GM12878 (cell line): ENCODE measurements at places on chromosomes 6 and 20. TPM values are rescaled to one million over a fixed set of nuclear protein-coding genes. Genes with fewer than 3 reads are reported as not detected.

The NKAIN4 gene
- not detected in 2 replicates for total RNA-seq

The TP53TG5 gene
- not detected in 2 replicates for total RNA-seq

The F13A1 gene
- 1.3 and 1.6 TPM in 2 replicates for total RNA-seq

DNA sequence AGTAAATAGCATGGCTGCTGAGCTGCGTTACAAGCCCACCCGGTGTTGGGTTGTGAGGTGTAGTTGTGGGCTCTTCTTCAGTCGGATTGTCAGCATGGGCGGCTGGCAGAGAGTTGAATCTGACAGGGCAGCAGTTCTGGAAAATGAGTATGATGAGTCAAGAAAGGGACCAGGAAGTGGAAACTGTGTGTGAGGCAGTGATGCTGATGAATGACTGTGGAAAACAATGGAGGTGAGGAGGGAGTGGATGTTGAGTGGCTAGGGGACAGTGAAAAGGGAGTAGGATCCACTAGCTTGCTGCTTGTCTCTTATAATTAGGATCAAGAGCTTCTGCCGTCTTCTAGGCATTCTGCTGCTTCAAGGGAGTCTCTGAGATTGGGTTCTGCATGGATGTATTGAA lies 154.3 kb downstream of the ESR1 start:
- H3K4me1 ChIP-seq, result no peaks in the 10 kb centered on the region
- no peak overlapping the region for H3K27ac ChIP-seq
- no peak for DNase-seq
- H3K27me3 ChIP-seq, result no peaks in the 10 kb centered on the region; the same call in 1 of the 2 replicates
- no peak overlapping the region for H3K4me3 ChIP-seq

DNA sequence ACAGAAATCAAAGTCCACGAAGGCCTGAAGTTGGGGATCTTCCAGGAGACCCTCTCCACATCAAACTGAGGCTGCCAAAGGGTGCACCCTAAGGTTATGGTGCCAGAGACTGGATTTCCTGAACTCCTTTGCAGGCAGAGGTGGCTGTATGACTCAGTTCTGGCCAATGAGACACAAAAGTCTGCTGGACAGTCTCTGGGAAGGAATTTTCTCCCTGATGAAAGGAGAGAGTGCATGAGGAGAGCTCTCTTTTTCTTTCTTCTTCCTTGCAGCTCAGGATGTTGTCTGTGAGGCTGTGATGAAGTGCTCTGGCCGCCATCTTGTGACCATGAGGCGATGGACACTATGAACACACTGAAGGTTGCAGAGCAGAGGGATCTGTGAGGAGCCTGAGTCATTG lies 85.2 kb downstream of the MDGA1 start:
- no peaks in the 10 kb centered on the region for H3K36me3 ChIP-seq
- no peak for DNase-seq
- no peaks in the 10 kb centered on the region; the same call in 1 of the 2 replicates for H3K27me3 ChIP-seq
- no peak overlapping the region for H3K4me3 ChIP-seq
- H3K27ac ChIP-seq, result no peak overlapping the region
- no peaks in the 10 kb centered on the region for H3K4me1 ChIP-seq

DNA sequence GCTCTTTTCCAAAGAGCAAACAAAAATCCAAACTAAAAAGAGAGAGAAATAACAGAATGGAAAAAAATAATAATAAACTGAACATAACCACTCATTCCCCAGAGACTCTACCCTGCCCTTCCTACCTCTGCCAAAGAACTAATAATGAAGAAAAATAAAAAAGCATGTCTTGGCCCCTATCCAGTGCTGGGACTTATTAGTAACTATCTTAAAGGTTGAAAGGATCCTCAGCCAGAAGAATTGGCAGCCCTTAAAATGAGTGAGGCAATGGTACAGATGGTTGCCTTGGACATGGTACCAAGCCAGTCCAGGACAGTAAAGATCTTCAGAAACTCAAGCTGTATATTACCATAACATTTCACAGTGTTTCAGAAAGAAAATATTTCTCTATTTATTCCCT lies 279.3 kb downstream of the HACE1 start:
- H3K36me3 ChIP-seq, result no peaks in the 10 kb centered on the region
- no peaks in the 10 kb centered on the region for H3K27me3 ChIP-seq
- no peak overlapping the region for H3K27ac ChIP-seq
- no peak overlapping the region for H3K4me3 ChIP-seq
- H3K4me1 ChIP-seq, result no peaks in the 10 kb centered on the region

- H3K27me3 ChIP-seq, result no peaks in the 10 kb centered on the region
- no peak overlapping the region for H3K27ac ChIP-seq
- H3K4me3 ChIP-seq, result no peak overlapping the region
- H3K4me1 ChIP-seq, result no peaks in the 10 kb centered on the region
- no peaks in the 10 kb centered on the region for H3K36me3 ChIP-seq
Measured at GRCh38 chr6:87093651-87094050, 1.3 kb downstream of the CGA start.

GRCh38 chr20:58148891-58149290 lies 79.6 kb downstream of the ANKRD60 start:
- H3K4me3 ChIP-seq, result no peak overlapping the region
- H3K36me3 ChIP-seq, result no peaks in the 10 kb centered on the region
- no peaks in the 10 kb centered on the region for H3K4me1 ChIP-seq
- peaks cover 5% of the 10 kb centered on the region for H3K27me3 ChIP-seq
- no peak for DNase-seq

DNA sequence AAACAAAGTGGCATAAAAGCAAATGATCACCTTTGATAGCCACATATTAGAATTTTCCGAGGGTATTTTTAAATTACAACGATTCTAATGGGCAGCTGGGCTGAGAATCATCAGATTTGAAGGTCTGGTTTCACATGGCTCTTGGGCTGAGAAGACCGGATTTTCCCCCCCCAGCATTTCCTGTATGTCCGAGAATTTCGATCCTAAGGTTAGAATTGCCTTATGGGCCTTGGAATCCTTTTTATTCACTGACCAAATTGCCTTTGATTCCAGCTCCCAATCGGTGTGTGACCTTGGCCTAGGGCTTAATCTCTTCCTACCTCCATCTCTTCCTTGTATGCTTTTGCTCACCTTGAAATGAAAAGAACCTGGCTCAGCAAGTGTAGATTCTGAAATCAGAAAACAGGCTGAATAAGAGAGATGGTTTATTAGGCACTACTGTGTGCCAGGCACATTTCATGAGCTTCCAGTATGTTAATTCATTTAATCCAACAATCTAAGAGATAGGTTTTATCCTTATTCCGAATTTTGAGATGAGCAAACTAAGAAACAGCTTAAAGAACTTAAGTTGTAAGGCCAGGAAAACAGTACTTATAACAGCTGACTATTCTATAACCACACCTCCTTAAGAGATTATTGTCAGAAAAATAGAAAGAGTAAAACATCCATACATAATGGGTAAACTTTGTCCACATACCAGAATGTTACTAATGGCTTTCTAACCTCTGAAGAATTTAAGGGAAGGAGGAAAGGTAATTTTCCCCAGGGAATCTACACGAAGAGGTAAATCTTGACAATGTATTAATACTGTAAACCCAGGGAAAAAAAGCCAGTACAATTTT lies 39.4 kb downstream of the HFE start:
- no peak for DNase-seq
- H3K36me3 ChIP-seq, result peaks cover 3% of the 10 kb centered on the region; the same call in 1 of the 2 replicates
- no peaks in the 10 kb centered on the region for H3K27me3 ChIP-seq
- peak overlapping the region; percentile 83 for H3K4me3 ChIP-seq

DNA sequence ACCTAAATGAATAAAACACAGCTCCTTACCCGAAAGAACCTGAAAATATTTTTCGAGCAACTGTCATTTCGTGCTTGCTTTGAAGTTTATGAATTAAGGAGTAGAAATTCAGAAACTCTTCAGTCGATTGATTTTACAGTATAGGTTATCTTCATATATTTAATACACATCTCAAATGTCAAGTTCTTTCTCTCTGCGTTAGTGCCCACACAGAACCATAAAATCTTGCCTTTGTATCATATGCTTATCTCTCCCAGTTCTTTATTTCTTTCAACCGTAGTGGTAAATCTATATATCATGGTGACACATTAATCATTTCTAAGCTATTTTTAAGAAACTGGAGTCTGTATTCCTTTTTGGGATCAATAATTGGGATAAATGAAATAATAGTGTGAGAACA lies 397.5 kb downstream of the CDKAL1 start:
- DNase-seq, result no peak
- no peaks in the 10 kb centered on the region for H3K27me3 ChIP-seq
- no peak overlapping the region for H3K27ac ChIP-seq
- no peaks in the 10 kb centered on the region for H3K36me3 ChIP-seq
- no peaks in the 10 kb centered on the region for H3K4me1 ChIP-seq

- no peak for DNase-seq
- peaks cover 5% of the 10 kb centered on the region for H3K4me1 ChIP-seq
- peak overlapping the region; percentile 87 for H3K27ac ChIP-seq
- H3K27me3 ChIP-seq, result no peaks in the 10 kb centered on the region
- H3K36me3 ChIP-seq, result peaks cover 7% of the 10 kb centered on the region
Measured at GRCh38 chr6:43636308-43636659, 644 bp downstream of the MAD2L1BP start.

GRCh38 chr6:147217840-147218404 lies 13.7 kb downstream of the STXBP5 start:
- H3K36me3 ChIP-seq, result no peaks in the 10 kb centered on the region
- H3K4me3 ChIP-seq, result no peak overlapping the region
- no peak for DNase-seq
- H3K4me1 ChIP-seq, result peaks cover 3% of the 10 kb centered on the region
- no peak overlapping the region for H3K27ac ChIP-seq
- H3K27me3 ChIP-seq, result no peaks in the 10 kb centered on the region

DNA sequence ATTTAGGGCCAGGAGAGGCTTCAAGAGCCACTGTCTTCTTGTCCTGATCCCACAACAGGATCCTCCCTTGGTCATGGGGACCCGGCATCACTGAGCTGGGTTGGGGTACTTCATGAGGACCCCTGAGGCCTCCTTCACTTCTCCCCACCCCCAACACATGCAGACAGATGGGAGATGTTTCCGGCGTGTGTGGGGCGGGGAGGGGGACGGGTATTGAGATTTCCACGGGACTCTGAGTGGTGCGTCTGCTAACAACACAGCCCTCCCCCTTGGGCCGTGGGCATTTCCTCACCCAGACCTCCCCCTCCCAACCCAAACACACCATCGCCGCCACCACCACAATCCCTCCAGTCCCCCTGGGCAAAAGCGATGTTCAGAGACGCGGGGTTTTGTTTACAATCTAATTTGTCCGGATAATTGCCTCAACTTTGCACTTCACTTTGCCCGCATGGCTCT lies 906 bp upstream of the FOXP4 start:
- no peaks in the 10 kb centered on the region for H3K36me3 ChIP-seq
- DNase-seq, result no peak
- peaks cover 16% of the 10 kb centered on the region for H3K4me1 ChIP-seq
- peak overlapping the region; percentile 73 for H3K4me3 ChIP-seq
- peak overlapping the region; percentile 74 for H3K27ac ChIP-seq
- no peaks in the 10 kb centered on the region for H3K27me3 ChIP-seq
